Head of caudate nucleus (tissue), 42 donors: ENCODE measurements at places on chromosomes 1 and 21.

- DNase-seq = peak; percentile 87
These were observed 26.8 kb upstream of the NCAM2 start for GRCh38 chr21:20971296-20971921.

GRCh38 chr21:41166884-41167283 is 1.1 kb upstream of the BACE2 start:
- no peak for DNase-seq

GRCh38 chr1:8070381-8070811 is 44.3 kb upstream of the ERRFI1 start:
- no peak for DNase-seq

DNA sequence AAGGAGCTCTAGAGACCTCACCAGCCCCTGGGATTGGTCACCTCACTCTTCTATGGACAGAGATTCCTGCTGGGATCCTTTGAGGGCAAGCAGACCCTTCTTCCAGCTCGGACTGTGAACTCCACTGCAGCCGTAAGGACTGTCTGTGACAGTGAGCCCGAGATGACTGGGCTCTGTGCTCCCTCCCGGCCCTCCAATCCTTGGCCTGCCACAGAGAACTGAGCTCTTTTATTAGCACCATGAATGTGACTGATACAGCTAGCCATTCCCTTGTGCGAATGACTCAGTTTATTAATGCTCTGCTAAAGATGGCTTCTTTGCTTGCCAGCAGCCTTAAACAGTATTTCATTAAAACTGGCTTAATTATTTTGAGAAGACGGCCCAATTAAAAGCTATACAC is 194.6 kb upstream of the LMO4 start:
- peak; percentile 60 for DNase-seq

DNA sequence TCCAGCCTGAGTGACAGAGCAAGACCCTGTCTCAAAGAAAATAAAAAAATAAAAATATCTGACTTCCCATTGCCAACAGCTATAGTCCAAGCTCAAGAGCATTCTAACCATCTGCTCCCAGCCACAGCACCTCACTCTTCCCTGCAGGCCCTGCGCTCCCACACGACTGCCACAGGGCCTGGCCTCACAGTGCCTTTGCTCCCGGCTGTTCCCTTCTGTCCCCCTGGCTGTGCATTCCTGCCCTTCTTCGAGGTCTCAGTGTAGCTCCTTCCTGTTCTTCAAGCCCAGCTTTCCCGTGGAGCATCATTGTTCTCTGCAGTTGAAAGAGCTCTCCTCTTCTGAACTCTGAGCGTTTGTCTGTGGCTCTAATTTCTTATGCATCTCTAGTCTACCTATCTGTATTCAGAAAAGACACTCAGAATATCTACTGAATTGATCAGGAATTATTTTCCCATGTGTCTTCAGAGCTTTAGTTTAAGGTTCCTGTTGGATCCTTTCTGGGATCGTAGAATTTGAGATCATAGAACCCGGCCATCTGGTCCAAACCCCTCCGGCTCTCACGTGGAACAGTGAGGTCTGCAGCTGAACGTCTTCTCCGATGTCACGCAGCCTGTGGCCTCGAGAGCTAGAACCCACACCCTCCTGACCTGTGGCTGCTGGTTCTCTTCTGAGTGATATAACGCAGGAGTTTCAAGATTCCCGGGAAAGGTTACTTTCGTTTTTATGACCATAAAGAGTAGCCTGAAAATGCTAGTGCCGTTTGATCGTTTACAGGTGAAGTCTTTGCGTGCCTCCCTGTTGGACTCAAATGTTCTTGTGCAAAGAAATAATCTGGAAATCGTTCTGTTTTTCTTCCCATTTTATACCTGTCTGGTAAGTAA is 54.4 kb downstream of the DOP1B start:
- no peak for DNase-seq

DNA sequence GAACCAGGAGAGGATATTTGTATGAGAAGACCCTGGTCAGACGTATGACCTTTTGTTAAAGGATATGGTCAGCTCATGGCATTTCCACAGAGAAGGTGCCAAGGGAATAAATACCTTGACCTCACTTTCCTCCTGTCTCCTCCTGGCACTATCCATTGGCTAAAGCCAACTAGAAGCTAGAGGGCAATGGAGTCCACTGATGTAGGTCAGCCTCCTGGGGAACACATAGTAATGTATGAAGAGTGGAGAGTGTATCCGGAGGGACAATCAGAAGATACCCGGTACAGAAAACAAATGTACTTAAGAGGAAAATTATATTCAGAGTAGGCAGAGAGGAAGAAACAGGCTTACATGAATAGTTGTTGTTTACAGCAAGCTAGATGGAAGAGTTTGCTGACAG is 698 bp upstream of the NTMT2 start:
- no peak for DNase-seq

DNA sequence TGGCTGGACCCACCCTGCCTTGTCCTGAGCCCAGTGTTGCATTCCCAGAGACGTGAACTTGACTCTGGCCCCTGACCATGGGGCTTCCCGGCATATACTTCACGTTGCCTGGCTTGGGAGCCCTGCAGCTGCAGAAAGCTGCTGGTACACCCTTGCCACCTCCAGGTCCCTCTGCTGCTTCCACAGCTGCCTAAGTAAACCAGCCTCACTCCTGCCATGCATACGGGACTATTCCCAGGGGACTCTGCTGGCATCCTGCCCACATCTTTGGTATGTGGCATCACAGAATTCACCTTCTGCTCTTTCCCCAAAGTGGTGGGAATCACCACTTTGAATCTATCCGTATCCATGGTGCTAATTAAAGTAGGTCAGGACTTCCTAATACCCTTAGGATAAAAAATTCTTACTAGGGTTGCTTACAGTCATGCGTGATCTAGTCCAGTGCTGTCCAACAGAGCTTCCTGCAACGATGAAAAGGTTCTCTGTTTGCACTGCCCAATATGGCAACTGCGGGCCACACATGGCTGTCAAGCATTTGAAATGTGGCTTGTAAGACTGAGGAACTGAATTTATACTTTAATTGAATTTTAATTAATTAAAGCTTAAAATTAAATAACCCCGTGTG is 203.0 kb downstream of the GRIK3 start:
- no peak for DNase-seq

DNA sequence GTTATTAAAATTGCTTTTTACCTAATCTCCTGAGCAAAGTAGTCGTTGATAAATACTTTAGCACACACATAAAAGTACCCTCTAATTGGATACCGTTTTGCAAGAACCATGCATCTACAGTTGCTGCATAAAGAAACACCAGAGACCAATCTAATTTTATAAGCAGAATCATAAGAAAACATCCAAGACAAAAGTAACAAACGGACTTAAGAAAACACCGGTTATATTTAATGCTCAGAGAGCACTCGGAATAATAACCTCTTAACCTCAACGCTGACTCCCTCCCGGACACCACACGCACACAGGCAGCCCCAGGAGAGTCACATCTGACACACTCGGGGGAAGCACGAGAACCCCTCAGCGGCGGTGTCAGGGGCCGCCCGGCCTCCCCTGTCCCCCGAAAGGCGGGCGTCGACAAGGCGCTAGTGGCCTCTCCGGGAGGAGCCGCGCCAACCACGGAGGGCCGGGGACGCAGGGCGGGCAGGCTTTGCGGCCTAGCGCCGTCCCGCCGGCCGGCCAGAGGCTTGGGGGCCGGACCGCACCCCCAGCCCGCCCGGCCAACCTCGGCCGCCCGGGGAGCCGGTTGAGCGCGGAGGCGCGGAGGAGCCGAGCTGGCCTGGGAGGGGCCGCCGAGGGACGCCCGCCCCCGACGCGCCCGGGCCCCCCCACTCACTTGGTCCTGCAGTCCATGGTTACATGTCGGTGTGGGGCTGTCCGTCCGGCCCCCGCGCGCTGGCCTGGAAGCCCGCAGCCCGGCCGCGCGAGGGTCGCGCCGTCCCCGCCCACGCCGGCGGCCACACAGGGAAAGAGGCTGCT is 606 bp downstream of the DENND1B start:
- peak; percentile 27 for DNase-seq

DNA sequence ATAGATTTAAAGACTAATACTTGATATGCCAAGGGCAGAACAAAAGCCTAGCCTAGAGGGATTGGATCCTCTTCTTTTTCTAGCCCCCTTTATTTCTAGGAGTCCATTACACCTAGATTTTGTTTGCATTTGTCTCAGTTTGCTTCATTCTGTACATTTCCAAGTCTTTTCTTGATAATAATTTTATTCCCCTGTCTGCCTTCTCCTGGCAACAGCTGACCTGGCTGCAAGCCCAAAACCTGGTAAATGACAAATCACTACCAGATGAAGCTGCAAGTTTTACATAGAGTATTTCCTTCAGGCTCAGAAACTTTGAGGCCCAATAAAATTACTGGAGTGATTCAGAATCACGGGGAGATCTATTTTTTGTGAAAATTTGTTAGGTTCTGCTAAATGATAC is 36.5 kb upstream of the LHX8 start:
- DNase-seq = no peak

- no peak for DNase-seq
These were observed 62.8 kb upstream of the ZBTB40 start for GRCh38 chr1:22388671-22389450.

DNA sequence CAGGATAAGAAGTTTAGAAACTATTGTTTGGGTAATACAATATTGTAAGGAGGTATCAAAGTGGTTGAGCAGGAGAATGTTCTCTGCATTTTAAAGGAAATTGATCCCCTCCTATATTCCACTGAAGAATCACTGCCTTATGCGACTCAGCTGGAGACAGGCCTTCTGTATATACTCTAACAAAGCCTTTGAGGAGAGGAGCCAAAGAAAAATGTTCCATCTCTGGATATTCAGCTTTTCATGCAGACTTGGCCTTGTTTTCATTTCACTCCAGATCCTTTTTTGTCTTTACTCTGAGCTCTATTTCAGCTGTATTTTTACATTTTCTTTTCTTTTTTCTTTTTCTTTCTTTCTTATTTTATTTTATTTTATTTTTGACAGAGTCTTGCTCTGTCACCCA is 42.1 kb upstream of the S1PR1 start:
- DNase-seq = no peak

DNA sequence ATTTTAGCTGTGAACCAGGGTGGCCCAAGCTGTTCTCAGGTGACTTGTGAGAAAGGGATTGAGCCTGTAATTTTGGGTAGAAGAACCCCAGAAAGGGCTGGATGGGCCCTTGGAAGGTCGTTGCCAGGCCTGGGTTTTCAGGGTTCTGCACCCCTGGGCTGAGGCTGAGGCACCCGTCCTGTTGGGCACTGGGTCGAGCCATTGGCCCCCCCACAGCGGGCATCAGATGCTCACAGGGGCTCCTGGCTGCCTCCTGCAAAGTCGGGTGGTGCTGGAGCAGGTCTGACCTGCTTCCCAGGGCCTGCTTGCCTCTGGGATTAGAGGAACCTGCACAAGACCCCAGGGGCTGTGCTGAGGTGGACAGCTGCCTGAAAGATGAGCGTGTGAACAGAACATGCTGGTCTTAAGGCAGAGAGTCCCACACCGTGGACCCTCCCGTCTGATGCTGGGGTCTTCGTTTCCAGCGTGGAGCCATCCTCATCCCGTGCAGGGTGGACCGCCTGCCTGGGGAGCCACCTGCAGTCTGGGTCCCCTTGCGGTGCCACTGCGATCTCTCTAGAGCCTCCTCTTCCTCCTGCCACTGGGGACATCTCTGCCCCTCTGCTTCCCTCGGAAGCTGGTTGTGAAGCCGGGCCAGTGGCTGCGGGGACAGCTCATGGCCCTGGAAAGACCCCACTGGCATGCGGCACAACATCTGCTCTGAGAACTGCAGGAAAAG is 1.7 kb upstream of the TRPM2 start:
- no peak for DNase-seq

- DNase-seq = no peak
These were observed 15.3 kb downstream of the MFSD2A start for GRCh38 chr1:39970274-39970673.

DNA sequence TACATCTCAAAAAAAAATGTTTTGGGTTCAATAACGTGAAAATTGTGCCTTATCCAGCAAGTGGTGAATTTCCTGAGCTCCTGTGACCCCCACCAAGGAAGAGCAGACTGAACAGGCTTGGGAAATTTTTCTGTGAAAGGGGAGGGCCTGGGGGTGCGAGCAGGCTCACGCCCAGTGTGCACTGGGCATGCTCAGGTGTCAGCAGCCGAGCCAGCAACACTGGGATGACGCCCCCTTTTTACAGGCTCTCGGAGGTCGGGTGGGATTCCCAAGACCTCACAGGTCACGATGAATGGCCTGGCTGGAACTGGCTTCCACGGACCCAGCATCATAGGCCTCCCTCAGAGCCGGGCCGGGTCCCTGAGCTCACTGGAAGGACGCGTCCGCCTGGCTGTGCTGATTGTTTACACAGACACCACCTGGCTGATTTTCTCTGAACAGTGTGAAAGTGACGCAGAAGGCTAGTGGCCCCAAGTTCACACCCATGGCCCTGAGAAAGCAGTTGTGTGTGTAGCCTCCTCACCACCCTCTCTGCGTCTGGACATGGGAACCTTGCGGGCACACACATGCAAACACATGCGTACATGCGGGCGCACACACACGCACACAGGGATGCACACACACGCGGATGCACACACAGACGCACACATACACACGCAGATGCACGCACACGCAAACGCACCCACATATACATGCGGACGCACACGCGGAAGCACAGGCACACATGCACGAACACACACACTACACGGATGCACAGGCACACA is 9.2 kb downstream of the CSTB start:
- no peak for DNase-seq

- peak; percentile 46 for DNase-seq
These were observed 11.8 kb upstream of the ALG14 start for GRCh38 chr1:95084317-95085176.

- DNase-seq = no peak
These were observed 76.0 kb upstream of the EDN2 start for GRCh38 chr1:41560496-41560895.
